ENCODE measurements at places on chromosomes 11 and 22.

GRCh38 chr11:46050003-46050461, 71.2 kb downstream of the PHF21A start:
- DNase-seq = no peak

DNA sequence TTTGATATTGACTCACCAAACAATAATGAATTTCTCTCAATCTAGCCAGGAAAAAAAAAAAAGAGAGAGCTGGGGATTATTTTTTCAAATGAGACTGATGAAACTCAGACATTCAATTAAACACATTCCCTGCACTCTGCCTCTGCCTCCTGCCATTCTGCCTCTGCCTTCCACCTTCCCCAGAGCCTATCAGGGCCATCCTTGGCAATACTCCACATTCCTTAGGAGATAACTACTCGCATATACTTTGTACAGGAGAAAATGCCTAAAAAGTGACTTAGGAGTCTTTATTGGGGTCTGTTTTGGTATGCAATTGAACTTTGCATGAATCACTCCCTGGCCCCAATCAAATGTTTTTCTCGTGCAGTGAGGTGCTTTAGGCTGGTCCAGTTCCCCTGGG, 246.6 kb upstream of the PLET1 start:
- DNase-seq = no peak

DNA sequence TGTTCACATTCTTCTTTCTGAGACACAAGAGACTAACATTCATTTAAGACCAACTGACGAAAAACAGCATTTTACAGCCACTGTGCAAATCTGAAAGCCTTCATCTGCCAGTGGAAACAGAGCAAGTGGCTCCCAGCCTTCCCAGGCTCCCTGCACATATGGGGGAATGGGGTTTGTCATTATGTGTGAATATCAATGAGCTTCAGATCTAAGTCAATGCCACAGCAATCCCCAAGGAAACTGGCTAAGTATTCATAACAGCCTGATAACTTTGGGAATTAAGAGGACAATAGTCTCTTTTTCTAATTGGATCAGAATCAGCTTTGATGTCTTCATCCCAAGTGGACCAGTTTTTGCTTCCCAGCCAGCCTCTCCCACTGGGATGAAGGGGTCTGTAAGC, 66.9 kb downstream of the ABTB2 start:
- no peak for DNase-seq

GRCh38 chr11:74185285-74185684, 14.2 kb downstream of the PPME1 start:
- no peak for DNase-seq

DNA sequence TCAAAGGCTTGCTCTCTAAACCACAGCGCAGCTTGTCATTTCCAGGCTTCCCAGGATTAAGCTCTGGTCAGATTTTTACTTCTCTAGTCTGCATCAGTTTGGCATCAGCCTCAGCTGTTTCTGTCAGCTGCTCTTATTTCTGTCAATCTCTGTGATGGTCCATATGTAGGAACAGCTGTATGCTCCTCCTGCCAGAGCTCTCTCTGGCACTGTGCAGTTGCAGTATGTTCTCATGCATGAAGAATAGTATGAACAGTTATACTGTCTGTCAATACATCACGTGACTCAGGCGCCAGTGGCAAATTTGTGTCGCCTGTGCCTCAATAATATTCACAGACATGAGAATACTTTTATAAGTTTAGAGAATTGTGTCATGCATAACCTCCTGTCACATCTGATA, 6.7 kb downstream of the OR6M1 start:
- no peak for DNase-seq

- no peak for DNase-seq
Measured at GRCh38 chr11:3825473-3826154, 15.1 kb downstream of the RHOG start.

- no peak for DNase-seq
Measured at GRCh38 chr22:50548040-50548920, 2.6 kb downstream of the KLHDC7B start.

DNA sequence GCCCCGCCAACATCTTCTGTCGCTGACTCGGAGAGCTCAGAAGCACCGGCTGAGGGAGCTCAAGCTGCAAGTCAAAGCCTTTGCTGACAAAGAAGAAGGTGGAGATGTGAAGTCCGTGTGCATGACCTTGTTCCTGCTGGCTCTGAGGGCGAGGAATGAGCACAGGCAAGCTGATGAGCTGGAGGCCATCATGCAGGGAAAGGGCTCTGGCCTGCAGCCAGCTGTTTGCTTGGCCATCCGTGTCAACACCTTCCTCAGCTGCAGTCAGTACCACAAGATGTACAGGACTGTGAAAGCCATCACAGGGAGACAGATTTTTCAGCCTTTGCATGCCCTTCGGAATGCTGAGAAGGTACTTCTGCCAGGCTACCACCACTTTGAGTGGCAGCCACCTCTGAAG, 6.7 kb downstream of the RAG1 start:
- no peak for DNase-seq

DNA sequence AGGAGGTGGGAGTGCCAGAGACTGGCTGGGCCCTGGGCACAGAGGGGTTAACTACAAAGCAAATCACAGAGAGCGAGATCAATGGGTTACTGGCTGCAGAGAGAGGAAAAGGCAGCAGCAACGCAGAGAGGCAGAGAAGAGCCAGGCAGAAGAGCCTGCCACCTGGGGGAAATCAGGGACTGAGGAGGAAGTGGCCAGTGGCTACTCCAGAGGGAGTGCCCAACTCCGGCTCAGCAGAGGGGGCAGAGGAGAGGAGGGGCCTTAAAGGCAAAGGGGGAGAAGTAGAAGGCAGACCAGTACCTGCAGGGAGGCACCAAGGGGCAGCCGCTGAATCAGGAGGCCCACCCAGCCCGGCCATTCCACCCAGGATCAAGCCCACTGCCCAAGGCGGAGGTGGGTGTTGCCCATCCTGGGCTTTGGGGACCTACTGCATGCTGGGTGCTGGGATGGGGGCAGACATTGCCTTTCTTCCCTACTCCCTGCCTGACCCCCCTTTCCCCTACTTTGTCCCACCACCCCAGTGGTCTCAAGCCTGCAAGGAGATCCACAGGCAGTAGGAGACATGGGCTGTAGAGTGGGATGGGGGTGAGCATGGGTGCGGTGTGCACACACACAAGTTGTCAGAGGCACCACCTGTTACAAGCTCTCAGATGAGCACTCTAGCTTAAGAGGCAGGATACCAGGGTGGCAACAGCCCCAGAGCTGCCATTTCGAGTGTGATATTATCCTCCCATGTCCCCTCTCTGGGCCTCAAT, 926 bp upstream of the GALR3 start:
- DNase-seq = no peak

GRCh38 chr11:123559523-123559955, 94.9 kb downstream of the SCN3B start:
- DNase-seq = no peak

Data from nucleus accumbens (tissue), 56 donors.